Lung microvascular endothelial cell (primary cell): ENCODE measurements at places on chromosomes 11 and 22. TPM values are rescaled to one million over a fixed set of nuclear protein-coding genes. Genes with fewer than 3 reads are reported as not detected.

DNA sequence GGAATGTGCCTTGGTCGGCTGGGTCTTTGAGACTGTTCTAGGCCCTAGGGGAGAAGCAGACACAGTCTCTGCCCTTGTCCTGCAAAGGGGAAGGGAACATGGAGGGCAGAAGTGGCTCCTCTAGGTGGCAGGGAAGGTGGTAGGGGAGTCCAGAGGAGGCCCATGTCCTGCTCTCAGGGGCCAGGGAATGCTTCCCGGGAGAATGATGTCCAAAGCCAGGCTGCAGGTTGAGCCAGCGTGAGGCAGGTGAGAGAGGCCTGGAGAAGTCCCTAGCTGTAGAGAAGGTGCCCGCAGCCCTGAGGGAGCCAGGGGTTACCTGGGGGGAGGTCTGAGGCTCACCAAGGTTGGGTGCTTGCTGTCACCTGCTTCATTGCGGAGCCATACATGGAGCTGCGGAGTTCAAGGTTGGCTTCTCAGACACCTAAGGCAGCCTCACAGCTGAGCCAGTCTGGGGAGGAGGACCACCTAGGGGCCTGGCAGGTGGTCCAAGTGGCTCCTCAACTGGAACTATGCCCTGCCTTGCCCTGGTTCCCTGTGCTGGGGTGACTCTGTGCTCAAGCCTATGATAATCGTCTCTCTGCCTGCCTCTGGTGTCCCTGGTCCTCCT is 46.1 kb downstream of the SMIM38 start:
- DNase-seq = no peak

GRCh38 chr22:37431366-37431765 is 4.1 kb upstream of the ELFN2 start:
- DNase-seq = no peak

DNA sequence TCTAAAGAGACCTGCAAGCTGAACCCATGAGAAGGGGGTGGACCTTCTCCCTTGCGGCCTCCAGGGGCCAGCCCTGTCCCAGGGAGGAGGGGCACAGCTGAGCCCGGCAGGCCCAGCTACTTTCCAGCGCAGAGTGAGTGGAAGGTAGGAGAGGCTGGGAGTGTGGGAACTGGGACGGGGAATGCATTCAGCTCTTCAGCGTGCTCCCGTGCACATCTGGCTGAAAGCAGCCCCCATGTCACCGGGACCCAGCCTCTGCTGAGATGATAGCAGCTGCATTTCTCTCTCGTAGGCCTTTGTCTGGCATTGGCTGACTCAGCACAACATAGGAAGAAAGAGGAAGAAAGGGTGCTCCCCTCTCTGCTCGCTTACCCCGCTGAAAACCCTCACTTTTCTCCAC is 951.5 kb downstream of the TBC1D22A start:
- no peak for DNase-seq

- DNase-seq = peak; percentile 58
Observed at GRCh38 chr11:63841554-63841953, 2.6 kb downstream of the MARK2 start.

- DNase-seq = no peak
Observed at GRCh38 chr22:45571089-45571488, 68.4 kb downstream of the FBLN1 start.

GRCh38 chr22:41816241-41816640 is 15.8 kb downstream of the CCDC134 start:
- no peak for DNase-seq

GRCh38 chr11:47276923-47277322 is 7.0 kb downstream of the MADD start:
- DNase-seq = no peak

- no peak for DNase-seq
Observed at GRCh38 chr22:26685601-26686000, 28.2 kb downstream of the MIAT start.

GRCh38 chr11:72808331-72808798 is 5.8 kb upstream of the ATG16L2 start:
- no peak for DNase-seq

GRCh38 chr22:22167791-22168189 is 76.8 kb upstream of the VPREB1 start:
- DNase-seq = no peak

DNA sequence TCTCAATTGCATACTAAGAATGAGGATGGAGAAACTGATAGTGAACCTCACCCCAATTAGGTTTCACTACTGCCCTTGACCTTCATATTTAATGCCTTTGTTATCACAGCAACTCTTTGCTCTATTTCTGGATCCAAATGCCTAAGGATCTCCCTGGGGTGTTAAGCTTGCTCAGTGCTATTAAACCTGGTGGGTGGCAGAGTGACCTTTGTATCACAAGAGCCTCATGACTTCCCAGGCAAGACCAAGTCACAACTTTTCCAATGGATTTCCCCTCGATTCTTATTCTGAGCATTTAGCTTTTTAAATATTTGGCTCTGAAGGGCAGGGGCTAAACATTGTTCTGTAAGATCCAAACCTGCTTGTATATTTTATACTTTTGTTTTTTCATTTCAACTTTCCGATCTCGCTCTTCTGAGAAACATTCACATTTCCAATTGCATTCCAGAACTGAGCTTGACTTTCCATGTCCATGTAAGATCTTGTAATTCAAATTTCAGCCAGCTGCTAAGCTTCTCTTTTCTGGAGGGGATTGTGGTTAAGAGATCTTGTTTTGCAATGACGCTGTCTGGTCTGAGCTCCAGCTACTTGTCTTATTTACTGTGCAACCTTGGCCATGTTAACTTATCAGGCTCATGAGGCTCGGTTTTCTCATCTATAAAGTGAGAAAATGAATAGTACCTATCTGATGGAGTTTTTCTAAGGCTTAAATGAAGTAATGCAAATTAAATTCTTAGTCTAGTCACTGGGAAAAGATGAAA is 6.4 kb upstream of the EHF start:
- no peak for DNase-seq

DNA sequence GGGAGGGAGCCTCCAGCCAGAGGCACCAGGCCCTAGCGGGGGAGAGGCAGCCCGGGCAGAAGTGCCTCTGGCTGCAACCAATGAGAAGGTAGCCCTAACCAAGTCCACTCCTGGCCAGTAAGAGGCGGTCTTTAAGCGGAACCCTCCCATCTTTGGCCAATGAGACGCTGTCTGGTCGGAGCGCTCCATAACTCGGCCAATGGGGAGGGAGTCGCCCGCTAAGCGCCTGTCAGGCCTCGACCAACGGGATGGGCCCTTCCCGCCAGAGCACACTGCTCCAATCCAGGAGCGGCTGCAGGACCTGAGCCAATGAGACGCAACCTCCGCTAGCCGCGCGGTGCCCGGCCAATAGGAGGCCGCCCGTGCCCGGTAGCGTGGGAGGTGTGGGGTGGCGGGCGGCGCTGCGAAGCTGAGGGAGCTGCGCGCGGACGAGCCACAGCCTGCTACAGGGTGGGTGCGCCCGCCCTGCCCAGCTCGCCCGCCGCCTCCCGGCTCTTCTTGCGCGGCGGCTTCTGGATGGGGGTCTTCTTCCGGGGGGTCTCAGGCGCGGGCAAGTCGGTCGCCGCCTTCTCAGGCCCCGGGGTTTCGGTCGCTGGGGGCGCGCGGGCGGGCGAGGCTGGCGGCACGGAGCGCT is 12.6 kb downstream of the SCARF2 start:
- DNase-seq = peak; percentile 73

GRCh38 chr22:28788601-28789000 is 11.8 kb downstream of the XBP1 start:
- no peak for DNase-seq

DNA sequence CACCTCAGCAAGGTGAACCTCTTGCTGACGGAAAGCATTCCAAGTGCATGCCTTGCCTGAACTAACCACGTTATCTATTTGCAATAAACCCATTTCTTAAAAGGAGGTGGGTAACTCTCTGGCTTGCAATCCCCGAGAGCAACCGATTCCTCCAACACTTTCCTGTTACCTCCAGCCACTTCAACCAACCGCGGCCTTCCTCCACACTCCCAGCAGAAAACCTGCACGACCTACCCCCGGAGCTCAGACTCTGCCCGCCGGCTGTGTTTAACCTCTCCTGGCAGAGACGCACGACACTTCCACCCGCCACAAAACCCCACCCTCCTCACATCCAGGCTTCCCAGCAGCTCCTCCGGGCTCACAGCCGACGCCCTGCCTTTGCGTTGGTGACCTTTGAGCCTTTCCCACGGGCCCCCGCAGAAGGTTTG is 708 bp downstream of the SCO2 start:
- DNase-seq = no peak

DNA sequence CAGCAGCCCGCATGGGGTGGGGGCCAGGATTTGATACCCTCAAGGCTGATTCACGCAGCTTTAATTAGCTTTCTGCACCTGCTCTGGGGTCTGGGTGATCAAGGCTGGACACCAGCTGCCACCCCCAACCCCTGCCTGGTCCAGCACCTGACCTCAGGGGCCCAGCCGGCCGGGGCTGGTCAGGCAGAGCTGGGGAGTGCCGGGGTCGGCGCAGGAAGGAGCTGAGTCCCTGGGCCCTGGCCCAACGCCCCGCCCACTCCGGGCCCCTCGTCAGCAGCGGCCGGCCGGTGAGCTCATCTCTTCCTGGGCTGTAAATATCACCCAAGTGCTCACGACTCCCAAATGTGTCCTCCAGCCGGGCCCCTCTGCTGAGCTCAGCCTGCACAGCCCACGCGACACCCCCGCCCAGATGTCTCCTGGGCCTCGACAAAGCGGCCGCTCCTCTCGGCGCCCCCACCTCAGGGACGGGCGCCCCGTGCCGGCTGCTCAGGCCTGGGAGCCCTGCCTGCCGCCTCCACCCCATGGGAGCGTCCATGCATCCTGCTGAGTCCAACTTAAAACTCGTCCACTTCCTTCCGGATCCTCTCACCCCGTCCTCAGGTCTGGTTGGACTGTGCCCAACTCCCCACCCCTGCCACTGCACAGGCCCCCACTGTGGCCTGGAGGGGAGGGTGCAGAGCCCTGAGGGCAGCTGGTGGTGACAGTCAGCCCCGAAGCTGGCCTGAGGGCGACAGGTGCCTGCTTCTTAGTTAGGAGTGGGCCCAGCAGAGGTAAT is 29.0 kb downstream of the RTN4R start:
- peak; percentile 33 for DNase-seq

DNA sequence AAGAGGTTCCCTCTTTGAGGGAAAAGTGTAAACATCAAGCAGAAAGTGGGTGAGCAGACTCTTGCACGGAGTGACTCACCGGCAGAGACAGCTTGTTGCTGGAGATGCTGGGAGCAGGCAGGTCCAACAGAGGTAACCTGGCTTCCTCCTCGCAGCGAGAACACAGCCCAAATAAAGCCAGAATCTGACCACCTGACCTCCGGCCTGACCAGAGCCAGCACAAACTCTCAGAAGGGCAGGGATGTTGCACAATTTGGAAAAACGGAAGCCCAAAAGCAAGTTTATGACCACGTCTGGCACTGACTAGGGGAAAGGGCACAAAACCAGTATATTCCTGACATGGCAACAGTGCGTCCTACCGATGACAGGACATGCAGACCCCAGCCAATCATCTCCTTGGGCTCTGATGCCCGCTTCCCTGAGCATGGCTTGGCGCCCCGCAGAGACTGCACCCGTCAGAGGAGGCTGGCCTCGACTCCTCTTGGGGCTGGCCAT is 5.4 kb downstream of the SMCO4 start:
- DNase-seq = no peak

- no peak for DNase-seq
Observed at GRCh38 chr11:112836256-112836602, 125.0 kb upstream of the NCAM1 start.

OR51E2 gene
- not detected in 2 replicates for total RNA-seq

OR52N4 gene
- total RNA-seq = not detected in 2 replicates

HTATIP2 gene
- 59.1 and 92.1 TPM in 2 replicates for total RNA-seq

HEPN1 gene
- under 0.01 and 0.20 TPM in 2 replicates for total RNA-seq

APOBEC3B gene
- total RNA-seq = 0.20 and 1.3 TPM in 2 replicates

TSPAN32 gene
- total RNA-seq = not detected in 2 replicates
